Transverse colon (tissue), 4 donors: ENCODE measurements at places on chromosomes 2 and 18. TPM values are rescaled to one million over a fixed set of nuclear protein-coding genes. Genes with fewer than 3 reads are reported as not detected.

The SCYGR1 gene
- not detected for total RNA-seq

The CHRND gene
- not detected for total RNA-seq

The RNF152 gene
- total RNA-seq, result 29.7 TPM

The POMC gene
- not detected for total RNA-seq

The POTEJ gene
- total RNA-seq, result not detected

The ADD2 gene
- total RNA-seq, result 1.9 TPM

The COL5A2 gene
- total RNA-seq, result 62.8 TPM

The APOB gene
- total RNA-seq, result 0.60 TPM

The DLX2 gene
- not detected for total RNA-seq

The ELOA2 gene
- total RNA-seq, result not detected

The SPC25 gene
- not detected for total RNA-seq

The ACSL3 gene
- total RNA-seq, result 47.7 TPM

The SPP2 gene
- total RNA-seq, result not detected

The METTL21A gene
- total RNA-seq, result 25.4 TPM

The PTPN4 gene
- total RNA-seq, result 46.6 TPM

The PTPN2 gene
- 44.1 TPM for total RNA-seq

The CPO gene
- total RNA-seq, result not detected

The NFATC1 gene
- total RNA-seq, result 19.1 TPM

The SERPINB7 gene
- not detected for total RNA-seq

The SLC14A1 gene
- total RNA-seq, result not detected

The LYPD6 gene
- total RNA-seq, result 3.0 TPM

The CNGA3 gene
- total RNA-seq, result 0.40 TPM

The ST8SIA5 gene
- not detected for total RNA-seq

The NTSR2 gene
- total RNA-seq, result not detected

The FBXO41 gene
- 3.2 TPM for total RNA-seq

The DES gene
- 12,373 TPM for total RNA-seq

The ASXL3 gene
- total RNA-seq, result 2.5 TPM

The LOXL3 gene
- 4.1 TPM for total RNA-seq

The TNFRSF11A gene
- 23.9 TPM for total RNA-seq

The C2orf78 gene
- not detected for total RNA-seq

The SERPINB4 gene
- not detected for total RNA-seq

The IL36A gene
- total RNA-seq, result not detected

The VWA3B gene
- not detected for total RNA-seq

The FKBP7 gene
- total RNA-seq, result not detected

The GREB1L gene
- 1.1 TPM for total RNA-seq

The TBC1D8 gene
- 91.0 TPM for total RNA-seq

The ESPNL gene
- 4.4 TPM for total RNA-seq

The COL4A4 gene
- total RNA-seq, result 4.6 TPM

The LYPD6B gene
- total RNA-seq, result 1.1 TPM

The ADAM23 gene
- 1.2 TPM for total RNA-seq

The ATP8B1 gene
- 226 TPM for total RNA-seq

The REEP1 gene
- total RNA-seq, result 44.9 TPM

The TXNDC2 gene
- not detected for total RNA-seq

The SP3 gene
- total RNA-seq, result 79.7 TPM

The EPAS1 gene
- total RNA-seq, result 260 TPM

The RIT2 gene
- total RNA-seq, result not detected

The SANBR gene
- total RNA-seq, result 16.8 TPM

The ARID5A gene
- total RNA-seq, result 113 TPM
